ENCODE measurements at places on chromosomes 13 and 19.

DNA sequence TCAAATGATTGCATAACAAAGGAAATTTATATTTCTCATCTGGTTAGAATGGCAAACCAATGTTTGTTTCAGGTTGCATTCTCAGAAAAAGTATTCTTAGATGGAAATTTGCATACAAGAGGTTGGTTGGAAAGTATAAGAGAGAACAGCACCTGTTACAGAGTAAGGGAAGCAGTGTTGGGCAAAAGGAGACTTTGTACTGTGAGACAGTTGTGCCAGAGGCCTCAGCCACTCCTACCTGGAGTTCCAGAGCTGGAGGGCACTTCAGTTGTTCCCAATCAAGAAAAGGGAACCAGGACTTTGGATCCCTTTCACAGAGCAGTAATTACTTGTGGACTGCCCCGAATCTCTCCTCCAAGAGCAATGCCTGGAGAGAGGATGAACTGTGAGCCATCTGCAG, 81.8 kb downstream of the SPRY2 start:
- DNase-seq, result no peak

DNA sequence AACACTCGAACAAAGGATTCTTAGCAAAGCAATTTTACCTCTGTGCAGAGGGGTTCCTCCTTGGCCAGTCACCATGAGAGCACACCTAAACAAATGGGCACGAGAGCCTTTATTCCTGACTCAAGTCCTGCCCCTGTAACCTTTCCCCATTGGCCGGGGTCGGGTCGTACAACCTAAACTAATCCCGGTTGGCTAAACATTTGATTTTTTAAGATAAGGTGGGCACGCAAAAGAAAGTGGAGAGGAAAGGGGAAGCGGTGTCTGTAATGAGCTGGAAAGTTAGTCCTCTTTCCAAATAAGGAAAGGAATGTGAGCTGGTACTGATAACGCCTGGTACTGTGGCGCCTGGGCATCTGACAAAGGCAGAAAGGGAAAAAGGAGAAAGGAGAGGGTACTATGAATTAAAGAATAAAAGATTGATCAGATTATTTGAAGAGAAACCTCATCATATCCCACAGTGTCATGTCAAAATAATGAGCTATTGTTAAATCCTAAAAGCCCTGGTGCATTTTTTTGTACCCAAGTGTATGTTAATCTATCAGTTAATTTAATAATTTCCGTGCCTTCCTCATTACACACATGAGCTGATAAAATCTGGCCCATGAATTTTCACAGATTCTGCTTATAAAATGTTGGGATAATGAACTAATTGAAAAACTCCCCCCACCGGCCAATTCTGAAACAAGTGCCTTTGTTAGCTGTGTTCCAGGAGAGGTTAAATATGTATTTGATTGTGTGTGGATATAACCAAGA, 335.7 kb downstream of the RFC3 start:
- DNase-seq, result no peak

GRCh38 chr13:43766725-43767124, 20.0 kb downstream of the ENOX1 start:
- no peak for DNase-seq

GRCh38 chr19:13887018-13887436, 10.1 kb downstream of the NANOS3 start:
- no peak for DNase-seq

DNA sequence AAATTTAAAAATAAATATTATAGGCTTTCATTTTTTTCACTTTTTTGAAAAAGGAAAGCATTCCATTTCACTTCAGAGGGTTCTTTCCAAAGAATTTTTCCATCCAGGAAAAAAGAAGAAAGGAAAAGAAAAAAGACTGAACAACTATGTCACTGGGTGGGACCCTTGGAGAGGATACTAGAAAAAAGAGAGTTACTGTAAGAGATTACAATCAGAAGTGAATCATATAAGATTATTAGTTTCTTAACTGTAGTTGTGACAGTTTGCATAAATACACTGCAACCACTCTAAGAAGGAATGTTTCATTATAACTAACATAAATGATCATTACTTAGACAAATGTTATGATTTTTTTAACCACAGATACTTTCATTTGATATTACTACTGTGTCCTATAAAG, 87.8 kb downstream of the KLF12 start:
- no peak for DNase-seq

- DNase-seq, result no peak
Measured at GRCh38 chr19:56917998-56918397, 77.5 kb upstream of the PEG3 start.

- DNase-seq, result no peak
Measured at GRCh38 chr13:98546402-98546801, 30.5 kb downstream of the STK24 start.

DNA sequence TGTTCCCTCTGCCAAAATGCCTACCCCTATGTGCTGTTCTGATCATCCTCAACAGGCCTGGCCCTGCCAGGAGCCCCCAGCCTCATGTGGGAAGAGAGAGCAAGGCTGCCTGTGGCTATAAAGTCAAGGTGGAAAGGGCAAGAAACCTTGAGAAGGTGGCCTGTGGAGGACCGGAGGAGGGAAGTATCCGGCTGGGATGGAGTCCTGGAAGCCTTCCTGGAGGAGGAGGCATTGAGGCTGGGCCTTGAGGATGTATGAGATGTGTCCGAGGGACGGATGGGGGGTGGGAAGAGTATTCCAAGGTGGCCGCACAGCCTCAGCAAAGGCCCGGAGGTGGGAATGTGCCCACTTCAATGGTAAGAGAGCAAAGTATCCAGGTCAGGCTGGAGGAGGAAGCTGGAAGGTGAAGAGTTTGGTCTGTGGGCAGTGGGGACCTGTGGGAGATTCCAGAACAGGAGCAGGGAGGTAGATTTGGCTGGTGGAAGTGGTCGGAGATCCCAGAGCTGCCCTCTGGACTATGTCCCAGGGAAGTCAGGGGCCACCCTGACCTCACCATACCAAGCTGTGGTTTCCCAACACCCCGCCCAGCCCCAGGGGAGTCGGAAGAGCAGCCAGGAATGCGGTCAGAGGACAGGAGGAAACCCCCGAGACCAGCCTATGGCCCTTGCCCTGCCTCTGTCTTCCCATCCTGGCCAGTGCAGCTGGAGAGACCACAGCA, 3.0 kb upstream of the PLIN4 start:
- DNase-seq, result no peak

DNA sequence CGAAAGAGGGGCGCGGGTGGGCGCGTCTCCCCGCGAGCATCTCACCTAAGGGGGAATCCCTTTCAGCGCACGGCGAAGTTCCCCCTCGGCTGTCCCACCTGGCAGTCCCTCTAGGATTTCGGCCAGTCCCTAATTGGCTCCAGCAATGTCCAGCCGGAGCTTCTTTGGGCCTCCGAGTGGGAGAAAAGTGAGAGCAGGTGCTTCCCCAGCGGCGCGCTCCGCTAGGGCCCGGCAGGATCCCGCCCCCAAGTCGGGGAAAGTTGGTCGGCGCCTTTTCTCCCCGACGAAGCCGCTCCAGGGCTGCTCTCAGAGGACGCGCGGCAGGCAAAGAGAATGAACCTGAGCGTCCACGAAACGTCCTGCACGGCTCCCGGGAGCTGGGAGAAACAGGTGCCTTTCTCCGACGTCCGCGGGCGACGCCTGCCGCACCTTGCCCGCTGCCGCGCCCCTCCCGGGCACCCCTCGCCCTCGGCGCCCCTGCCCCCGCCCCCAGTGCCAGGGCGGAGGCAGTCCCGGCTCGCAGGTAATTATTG, 366 bp upstream of the KL start:
- DNase-seq, result no peak

DNA sequence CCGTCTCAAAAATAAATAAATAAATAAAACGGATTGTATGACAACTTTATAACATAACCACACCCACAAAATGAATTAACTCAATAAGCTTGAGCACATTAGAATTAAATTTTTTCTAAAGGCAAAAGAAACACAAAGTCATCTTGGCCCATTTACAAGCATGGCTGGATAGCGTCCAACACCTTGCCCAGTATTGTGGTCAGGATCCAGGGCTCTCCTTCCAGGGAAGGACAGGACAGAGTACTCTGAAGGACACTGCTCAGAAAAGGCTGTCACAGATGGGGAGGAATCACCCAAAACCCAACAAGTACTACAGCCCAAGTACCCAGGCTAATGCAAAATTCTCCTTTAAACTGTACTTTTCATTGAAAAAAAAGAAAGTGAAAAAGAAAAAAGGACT, 27.1 kb downstream of the SUGP2 start:
- no peak for DNase-seq

- no peak for DNase-seq
Measured at GRCh38 chr13:45238945-45239795, 38.3 kb upstream of the KCTD4 start.

DNA sequence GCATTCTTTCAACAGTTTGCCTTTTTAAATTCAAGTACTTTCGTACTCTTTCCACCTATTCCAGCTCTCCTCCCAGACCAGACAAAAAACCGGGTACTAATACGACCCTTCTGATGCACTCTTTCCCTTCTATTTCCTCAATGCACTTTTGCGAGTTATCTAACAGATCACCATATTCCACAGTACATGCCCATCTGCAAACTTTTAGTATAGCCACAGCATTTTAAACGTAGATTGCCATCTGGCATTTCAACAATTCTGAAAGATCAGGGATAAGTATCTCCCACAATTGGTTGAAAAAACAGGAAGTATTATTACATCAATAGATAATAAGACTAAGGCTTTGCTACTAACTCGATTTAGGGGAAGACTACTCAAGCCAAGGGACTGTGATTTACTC, 31.5 kb downstream of the RBM26 start:
- DNase-seq, result no peak

DNA sequence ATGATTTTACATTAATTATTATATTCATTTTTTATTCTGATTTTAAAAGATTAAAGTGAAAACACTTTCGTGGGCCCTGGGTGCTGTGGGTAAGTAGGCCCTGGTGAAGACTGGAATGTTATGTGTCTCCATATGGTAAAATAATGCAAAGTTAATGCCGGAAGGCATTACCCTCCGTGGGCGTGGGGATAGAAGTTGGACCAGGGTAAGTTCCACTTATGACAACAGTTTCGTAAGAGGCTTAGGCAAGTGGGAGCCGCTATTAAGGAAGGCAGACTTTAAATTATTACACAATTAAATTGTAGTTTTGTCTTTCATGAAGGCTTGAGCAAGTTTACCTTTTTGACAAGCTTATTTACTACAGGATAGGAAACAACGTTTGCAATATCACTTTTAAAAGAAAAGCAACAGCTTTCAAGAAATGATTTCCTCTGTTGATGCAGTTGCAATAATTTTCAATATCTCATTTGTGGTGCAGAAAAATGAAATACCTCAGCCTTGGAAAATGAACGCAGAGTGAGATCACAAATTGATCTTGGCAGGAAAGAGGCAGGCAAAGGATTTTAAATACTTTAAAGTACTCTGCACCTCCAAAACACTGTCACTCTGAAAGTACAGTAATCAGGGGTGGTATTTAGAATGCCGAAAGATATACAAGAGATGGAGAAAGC, 310.6 kb downstream of the DCT start:
- no peak for DNase-seq

DNA sequence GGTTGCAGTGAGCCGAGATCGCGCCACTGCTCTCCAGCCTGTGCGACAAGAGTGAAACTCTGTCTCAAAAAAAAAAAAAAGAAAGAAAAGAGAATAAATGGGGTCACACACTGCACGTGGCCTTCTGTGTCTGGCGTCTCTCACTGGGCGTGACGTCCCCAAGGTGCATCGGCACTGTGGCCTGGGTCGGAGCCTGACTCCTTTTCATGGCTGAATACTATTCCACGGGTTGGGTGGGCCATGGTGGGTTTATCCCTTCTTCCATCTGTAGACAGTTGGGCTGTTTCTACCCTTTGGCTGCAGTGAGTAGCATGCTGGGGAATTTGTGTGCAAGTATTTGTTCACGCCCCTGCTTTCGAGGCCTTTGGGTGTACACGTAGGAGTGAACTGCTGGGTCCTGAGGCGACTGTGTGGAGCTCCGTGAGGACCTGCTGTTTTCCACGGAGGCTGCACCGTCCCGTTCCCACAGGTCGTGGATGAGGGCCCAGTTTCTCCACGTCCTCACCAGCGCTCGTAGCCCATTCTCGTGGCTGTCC, 8.3 kb upstream of the MISP start:
- DNase-seq, result no peak

DNA sequence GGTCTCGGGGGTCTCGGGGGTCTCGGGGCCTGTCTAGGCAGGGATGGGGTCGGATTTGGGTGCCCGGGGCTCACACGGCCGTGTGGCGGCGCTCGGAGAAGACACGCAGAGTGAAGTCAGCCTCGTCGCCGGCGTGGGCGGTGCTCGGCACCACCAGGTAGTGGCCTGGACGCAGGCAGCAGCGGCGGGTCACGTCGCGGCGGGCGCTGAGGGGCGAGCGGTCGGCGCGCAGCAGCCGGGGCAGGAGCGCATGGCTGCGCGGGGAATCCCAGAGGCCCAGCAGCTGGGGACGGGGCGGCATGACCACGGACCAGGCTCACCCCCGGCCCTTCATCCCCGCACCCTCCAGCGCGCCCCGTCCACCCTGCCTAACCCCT, 8.2 kb downstream of the CAPN12 start:
- no peak for DNase-seq

GRCh38 chr19:10430505-10431253, 10.3 kb downstream of the PDE4A start:
- no peak for DNase-seq

GRCh38 chr13:58979851-58980250, 1183.9 kb downstream of the DIAPH3 start:
- no peak for DNase-seq

GRCh38 chr19:50214699-50215543, 11.5 kb downstream of the MYH14 start:
- no peak for DNase-seq

DNA sequence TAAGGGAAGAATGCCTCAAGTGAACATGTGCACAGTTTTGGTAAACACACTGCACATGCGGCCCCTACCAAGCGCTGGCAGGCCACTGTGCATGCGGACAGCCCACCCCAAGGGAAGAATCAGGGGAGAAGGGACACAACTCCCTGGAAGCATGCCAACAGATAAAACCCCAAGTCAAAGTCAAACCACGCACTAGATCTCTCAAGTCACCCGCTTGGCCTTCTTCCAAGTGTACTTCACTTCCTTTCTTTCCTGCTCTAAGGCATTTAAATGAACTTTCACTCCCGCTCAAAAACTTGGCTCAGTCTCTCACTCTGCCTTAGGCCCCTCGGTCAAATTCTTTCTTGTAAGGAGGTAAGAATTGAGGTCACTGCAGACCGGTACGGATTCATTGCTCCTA, 4.6 kb upstream of the RFXAP start:
- no peak for DNase-seq

- DNase-seq, result no peak
Measured at GRCh38 chr13:52651897-52652195, 790 bp upstream of the SUGT1 start.

- DNase-seq, result no peak
Measured at GRCh38 chr19:31515931-31516330, 166.7 kb upstream of the TSHZ3 start.

DNA sequence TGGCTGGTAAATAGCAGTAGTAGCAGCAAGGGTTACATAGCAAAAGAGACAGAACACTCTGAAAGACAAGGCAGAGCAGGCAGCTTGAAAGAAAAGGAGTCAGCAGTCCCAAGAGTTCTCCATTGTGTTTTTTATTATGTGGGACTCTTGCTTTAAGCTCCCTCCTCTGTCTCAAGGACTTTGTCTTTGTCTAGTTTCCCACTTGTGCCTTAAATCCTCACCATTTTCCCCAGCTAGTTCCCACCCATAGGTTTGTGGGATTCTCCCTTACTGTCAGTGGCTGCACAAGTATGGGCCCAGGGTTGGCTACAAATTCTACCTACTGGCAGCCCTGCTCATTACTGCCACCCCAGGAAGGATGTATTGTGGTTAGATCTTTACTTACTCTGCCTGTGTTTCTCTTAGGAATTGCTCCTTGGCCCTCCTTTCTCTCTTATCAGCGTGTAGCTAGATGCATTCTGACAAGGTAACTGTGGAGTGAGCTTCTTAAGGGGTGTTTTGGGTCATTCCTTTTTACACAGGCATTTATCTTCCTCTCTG, 413.4 kb upstream of the PCDH9 start:
- DNase-seq, result no peak

Data from AG09309 (cell line).